ENCODE measurements at places on chromosomes 7 and 10.

- DNase-seq: no peak
These were observed 8.4 kb downstream of the ARHGAP21 start for GRCh38 chr10:24715246-24715769.

DNA sequence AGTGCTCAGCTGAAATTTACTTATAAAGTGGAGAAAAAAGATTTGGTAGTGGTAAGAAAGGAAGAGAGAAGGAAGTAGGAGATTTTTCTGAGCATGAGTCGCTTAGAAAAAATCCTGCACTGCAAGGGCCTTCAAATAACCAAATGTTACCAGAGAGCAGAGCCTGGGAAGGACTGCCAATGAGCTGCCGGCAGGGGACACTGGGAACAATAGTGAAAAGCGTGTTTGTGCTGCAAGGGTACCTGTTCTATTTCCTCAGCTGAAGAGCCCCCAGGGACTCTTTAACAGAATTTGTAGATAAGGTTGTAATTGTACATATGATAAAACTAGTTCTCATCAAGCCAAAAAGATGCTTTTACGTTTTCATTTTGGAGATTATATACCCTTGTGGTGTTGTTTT, 696.3 kb upstream of the C7orf33 start:
- DNase-seq: no peak

DNA sequence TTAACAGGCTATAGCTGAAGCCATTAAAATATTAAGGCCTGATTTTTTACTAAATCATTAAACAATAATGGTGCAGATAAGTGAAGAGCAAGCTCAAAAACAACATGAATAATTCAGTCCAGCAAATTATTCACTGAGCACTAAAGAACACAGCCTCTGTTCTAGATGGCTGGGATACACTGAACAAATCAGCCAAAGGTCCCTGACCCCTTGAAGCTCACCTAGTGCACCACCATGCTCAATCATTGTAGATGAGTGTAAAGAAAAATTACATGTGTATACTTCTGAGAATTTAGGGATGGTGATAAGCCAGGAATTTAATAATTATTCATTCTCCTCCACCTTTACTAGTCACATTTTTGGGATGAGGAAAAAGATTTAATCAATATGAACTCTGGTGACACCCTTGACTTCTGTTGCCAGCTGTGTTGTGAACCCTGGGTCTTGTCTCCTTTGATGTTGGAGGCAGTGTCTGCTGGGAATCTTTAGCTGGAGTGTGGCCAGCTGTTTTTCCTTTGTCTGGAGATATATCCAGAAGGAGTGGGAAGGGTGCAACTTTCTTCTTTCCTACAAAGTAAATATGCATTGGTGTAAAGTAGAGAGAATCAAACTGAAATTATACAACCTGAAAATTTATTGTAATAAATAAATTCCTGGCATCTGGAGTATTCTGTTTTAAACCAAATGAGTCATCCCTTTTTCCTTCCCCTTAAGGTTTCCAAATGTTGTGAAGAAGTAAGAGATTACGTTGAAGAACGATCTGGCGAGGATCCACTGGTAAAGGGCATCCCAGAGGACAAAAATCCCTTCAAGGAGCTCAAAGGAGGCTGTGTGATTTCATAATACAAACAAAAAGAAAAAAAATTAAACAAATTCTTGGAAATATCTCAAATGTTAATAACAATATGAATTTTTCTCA, 4.0 kb downstream of the GNGT1 start:
- no peak for DNase-seq

DNA sequence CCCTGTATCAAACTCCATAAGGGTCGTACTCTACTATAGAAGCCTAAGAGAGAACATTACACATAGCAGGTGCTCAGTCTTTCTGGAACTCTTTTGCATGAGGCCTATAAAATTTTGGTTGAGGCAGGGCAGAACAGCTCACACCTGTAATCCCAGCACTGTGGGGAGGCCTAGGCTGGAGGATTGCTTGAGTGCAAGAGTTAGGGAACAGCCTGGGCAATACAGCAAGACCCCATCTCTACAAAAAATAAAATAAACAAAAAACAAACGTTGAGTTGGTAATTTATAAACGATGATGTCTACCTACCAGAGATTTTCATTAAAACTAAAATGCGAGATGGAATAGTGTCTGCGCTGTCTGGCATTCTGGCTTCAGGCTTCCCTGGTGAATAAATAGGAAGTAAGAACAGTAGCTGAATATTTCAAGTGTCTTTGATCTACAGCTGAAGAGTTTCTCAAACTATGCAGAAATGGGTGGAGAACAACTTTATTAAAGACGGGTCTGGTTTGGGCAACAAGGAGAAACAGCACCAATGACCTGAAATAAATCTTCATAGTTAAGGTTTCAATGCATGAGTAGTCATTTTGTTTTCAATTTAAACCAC, 774 bp downstream of the PON2 start:
- DNase-seq: no peak

- DNase-seq: peak; percentile 69
These were observed 221.7 kb downstream of the PHTF2 start for GRCh38 chr7:78020136-78020873.

GRCh38 chr10:72720814-72721660, 29.1 kb downstream of the MCU start:
- DNase-seq: no peak

DNA sequence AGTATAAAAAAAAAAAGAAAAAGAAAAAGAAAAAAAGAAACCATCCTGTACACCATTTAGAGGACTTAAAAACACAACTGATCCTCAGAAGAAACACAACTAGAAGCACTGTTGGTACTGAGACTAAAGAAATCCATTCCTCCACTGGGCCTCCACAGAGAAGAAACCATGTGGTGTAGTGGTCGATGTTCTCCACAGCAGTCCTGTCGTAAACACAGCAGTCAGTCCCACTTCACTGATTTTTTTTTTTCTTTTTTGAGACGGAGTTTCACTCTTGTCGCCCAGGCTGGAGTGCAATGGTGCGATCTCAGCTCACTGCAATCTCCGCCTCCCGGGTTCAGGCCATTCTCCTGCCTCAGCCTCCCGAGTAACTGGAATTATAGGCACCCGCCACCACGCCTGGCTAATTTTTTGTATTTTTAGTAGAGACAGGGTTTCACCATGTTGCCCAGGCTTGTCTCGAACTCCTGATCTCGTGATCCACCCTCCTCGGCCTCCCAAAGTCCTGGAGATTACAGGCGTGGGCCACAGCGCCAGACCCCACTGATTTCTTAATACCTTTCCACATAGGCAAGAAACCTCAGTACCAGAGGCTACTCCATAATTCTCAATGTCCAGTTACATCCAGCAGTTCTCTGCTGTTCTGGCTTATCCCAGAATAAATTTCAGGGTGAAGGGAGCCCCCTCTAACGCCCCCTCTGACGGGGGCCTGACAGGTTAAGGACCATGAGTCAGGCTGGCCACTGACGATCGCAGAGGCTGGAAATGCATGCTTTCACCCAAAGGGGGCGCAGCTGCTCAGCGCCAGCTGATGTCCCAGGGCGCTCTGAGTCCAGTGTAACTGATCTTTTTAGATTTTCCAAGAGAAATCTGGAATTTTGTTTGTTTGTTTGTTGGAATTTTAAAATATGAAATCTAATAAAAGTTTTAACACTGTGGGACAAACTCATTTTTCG, 24.8 kb upstream of the FFAR4 start:
- DNase-seq: peak; percentile 21

DNA sequence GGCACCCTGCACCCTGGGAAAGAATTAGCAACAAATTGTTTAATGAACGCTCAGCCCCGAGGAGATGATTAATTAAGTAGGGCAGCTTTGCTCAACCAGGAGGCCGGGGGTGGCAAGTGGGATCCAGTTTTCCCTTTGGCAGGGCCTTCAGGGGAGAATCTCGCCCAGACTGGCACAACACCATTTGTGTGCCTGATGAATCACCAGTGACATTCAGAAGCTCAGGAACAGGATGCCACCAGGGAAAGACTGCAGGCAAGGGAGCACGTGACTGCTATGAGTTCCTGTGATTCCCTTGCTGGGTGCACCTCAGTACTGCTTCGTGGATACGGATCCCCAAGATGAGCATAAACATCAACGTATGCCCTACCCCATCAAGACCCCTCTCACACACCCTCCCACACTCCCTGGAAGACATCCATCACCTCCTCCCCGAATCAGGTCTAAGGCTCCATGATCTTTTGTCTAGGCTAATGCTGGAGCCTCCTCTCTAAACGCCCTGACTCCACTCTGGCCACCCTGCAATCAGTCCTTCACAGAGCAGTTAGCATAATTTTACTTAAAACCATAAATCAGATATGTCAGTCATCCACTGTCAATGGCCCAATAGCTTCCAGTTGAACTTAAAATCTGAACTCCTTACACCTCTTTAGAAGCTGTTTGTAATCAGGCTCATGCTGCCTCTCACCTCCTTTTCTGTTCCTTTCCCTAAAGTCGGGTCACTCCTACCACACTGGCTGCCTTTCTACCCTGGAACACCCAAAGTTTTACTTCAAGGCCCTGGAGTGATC, 109.2 kb upstream of the AGK start:
- DNase-seq: no peak

- DNase-seq: no peak
These were observed at the start of gene POM121L12 for GRCh38 chr7:53035499-53036412. Gene POM121L12, plus strand, starts transcription at chr7:53035633. Its CDS starts 39 bp downstream, at chr7:53035672.

GRCh38 chr10:70690589-70690988, 18.3 kb downstream of the ADAMTS14 start:
- no peak for DNase-seq

GRCh38 chr7:120987280-120987679, 1.2 kb upstream of the CPED1 start:
- no peak for DNase-seq

DNA sequence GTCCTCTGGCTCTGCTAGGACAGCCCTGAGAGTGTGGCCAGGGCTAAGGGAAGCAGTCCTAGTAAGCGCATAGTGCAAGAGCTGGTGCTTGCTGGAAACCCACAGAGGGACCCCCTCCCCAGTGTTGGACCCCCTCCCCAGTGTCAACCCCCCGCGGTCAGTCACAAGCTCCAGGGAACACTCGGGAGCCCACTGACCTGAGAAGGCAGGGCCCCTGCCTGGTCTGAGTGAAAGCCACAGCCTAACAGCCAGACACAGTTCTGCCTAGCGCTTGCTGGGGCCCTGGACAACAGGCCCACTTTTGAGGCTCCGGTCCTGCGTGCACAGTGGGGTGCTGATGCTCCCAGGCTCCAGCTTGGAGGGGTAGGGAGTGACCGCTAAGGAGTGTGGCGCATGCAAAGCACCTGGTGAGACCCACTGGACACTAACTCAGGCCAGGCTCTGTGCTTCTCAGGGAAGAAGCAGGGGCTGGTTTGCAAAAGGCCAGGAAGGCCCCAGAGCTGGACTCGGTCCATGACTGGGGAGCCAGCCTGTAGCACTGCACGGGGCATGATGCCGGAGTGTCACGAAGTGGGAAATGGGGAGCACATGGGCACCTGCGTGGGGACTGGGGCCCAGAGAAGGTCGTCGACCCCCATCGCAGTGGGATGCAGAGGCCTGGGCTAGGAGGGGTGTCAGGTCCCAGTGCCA, 175.8 kb upstream of the PPP2R2D start:
- no peak for DNase-seq

DNA sequence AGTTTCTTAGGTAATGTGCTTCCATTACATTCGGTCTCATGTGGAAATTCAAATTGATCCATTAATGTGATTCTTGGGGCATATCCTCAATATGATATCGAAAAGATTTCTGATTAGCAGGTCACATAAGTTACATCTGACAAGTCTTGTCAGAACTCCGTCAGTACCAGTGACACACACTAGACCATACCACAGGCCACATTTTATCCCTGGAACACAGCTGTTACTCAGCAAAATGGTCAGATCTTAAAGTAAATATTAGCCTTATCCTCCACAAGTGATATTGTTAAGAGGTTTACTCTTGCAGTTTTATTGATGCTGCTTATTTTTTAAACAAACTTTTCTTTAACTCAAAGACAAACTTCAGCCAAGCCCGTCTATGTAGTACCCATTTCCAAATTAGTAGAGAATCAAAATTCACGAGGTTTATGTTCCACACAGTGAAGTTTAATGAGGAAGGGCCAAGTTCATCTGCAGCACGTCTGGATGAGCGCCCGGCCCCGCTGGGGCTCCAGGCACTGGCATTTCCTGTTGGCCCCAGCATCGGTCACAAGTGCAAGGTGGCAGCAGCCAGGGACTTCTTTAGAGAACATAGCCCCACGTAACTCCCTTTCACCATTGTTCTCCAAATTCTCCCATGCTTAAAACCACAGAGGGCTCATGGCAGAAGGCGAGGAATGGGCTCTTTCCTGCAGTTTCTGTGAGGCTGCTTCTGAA, 132.2 kb downstream of the VIPR2 start:
- no peak for DNase-seq

- no peak for DNase-seq
These were observed 61.5 kb upstream of the FERD3L start for GRCh38 chr7:19206721-19207120.

GRCh38 chr7:17325364-17325763, 26.9 kb downstream of the AHR start:
- no peak for DNase-seq

DNA sequence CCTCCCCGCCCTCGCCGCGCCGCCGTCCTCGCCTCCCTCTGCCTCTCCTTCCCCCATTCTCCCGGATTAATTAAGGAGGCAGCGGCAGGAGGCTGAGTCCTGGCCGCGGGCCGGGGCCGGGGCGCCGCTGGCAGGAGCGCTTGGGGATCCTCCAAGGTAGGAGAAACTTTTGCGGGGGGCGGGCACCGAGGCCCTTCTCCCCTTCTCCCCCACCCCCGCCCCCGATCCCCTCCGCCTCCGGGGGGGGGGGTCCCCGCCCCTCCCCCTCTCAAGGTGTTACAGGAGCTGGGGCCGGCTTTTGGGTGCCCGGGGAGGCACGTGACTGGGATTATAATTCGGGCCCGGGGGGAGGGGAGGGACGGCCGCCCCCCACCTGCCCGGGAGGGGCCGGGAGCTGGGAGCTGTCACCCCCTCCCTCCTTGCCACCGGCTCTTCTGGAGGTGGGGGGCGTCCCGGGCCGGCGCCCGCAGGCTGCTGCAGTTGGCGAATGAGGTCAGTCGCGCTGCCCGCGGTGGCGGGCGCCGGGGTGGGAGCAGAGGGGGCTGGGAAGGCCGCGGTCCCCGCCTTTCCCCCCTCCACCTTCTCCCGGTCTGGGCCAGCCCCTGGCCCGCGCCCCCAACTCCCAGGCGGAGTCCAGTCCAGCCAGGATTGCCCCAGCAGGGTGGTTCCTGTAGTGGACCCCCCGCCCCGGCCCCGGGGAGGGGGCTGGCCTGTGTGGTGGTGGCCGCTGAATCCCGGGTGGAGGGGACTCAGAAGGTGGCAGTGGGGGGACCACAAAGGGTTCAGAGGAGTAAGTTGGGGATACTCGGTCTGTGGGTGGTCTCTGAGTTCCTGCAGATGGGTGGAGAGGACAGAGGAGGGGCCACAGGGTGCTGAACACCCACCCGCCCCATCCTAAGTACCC, 567 bp downstream of the GTF2IRD1 start:
- no peak for DNase-seq

GRCh38 chr7:77525231-77525630, 11.9 kb upstream of the PTPN12 start:
- DNase-seq: no peak
